HFFc6 (cell line): ENCODE measurements at places on chromosomes 13 and 19.

- H3K27ac ChIP-seq, result no peak overlapping the region
- no peaks in the 10 kb centered on the region for H3K27me3 ChIP-seq
- DNase-seq, result no peak
- peaks cover 42% of the 10 kb centered on the region for H3K36me3 ChIP-seq
- no peaks in the 10 kb centered on the region for H3K4me1 ChIP-seq
Observed at GRCh38 chr19:12379732-12380443, 14.4 kb upstream of the ZNF442 start.

DNA sequence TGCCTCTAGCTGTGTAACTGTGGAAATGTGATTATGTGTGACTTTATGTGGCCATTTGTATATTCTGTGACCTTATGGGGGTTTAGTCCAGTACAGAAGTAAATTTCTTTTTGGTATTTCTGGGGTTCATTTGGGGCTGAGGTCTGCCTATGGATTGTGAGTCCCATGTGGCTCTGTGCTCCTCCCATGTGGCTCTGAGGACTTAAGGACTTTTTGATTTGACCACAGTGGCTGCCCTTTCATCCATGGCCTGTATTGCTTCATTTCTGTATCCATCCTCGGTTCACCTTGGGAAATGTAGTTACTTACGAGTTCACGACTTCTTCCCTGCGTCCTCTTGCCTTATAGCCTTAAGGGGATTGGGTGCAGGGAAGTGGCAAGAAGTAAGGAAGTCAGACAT, 1.0 kb downstream of the ZNF420 start:
- no peaks in the 10 kb centered on the region; the same call in 1 of the 2 replicates for H3K27me3 ChIP-seq
- peaks cover 22% of the 10 kb centered on the region; the same call in 1 of the 2 replicates for H3K4me1 ChIP-seq
- peaks cover 56% of the 10 kb centered on the region for H3K36me3 ChIP-seq
- peak overlapping the region; percentile 97 for H3K4me3 ChIP-seq
- no peak overlapping the region for H3K27ac ChIP-seq

GRCh38 chr19:32688311-32688710, 3.3 kb upstream of the NUDT19 start:
- H3K36me3 ChIP-seq, result peaks cover 8% of the 10 kb centered on the region
- no peak overlapping the region for H3K27ac ChIP-seq
- DNase-seq, result no peak
- no peaks in the 10 kb centered on the region; the same call in 1 of the 2 replicates for H3K27me3 ChIP-seq
- peaks cover 19% of the 10 kb centered on the region for H3K4me1 ChIP-seq
- no peak overlapping the region for H3K4me3 ChIP-seq

DNA sequence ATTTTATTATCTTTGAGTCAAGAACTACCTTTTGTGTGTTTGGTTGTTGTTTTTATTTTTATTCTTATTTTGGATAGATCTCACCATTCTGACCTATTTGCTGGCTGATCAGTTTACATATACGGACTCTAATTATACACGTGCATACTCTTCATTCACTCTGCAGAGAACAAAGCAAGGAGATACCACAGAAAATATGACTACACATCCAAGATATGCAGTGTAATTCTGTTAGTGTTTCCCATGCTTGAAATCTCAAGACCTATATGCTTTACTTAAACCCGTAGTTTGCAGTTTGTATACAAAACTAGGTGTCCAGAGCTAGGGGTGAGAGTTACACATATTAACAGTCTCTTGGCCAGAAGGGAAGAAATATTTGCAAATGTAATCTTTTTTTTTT, 205.5 kb downstream of the DCLK1 start:
- DNase-seq, result no peak
- no peak overlapping the region for H3K27ac ChIP-seq
- H3K36me3 ChIP-seq, result no peaks in the 10 kb centered on the region

GRCh38 chr13:69935043-69935442, 172.6 kb upstream of the ATXN8OS start:
- H3K4me1 ChIP-seq, result no peaks in the 10 kb centered on the region
- no peaks in the 10 kb centered on the region for H3K36me3 ChIP-seq
- no peak for DNase-seq
- no peak overlapping the region for H3K27ac ChIP-seq
- no peak overlapping the region for H3K4me3 ChIP-seq
- H3K27me3 ChIP-seq, result no peaks in the 10 kb centered on the region

DNA sequence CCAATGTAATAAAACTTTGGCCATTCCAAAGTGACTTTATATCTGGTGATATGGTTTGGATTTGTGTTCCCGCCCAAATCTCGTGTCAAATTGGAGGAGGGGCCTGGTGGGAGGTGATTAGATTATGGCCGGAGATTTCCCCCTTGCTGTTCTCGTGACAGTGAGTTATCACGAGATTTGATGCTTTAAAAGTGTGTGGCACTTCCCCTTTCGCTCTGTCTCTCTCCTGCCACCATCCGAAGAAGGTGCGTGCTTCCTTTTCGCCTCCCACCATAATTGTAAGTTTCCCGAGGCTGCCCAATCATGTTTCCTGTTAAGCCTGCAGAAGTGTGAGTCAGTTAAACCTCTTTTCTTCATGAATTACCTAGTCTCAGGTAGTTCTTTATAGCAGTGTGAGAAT, 9.3 kb upstream of the NALCN start:
- no peaks in the 10 kb centered on the region for H3K36me3 ChIP-seq
- no peak overlapping the region for H3K27ac ChIP-seq
- no peak for DNase-seq
- peaks cover 11% of the 10 kb centered on the region for H3K4me1 ChIP-seq
- no peaks in the 10 kb centered on the region for H3K27me3 ChIP-seq

DNA sequence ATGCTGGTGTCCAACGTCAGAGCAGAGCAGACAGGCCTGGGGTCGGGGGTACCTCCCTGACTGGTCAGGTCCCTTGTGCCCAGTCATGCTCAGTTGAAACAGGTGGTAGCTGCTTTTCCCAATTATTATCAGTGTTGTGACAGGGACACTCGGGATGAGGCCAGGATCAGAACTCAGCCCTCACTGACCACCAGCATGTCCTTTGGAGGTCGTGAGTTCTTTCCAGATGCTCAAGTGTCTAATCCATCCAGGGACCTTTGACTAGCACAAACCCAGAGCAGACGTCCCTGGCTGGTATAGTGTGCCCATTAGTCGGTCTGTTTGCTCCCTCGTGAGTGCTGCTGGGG, 22.4 kb downstream of the MAU2 start:
- H3K27me3 ChIP-seq, result no peaks in the 10 kb centered on the region; the same call in 1 of the 2 replicates
- DNase-seq, result no peak
- H3K36me3 ChIP-seq, result peaks cover 18% of the 10 kb centered on the region

- H3K4me3 ChIP-seq, result peak within 1 kb of the TSS; percentile 98
- DNase-seq, result peak; percentile 89
- H3K36me3 ChIP-seq, result peaks cover 41% of the 10 kb centered on the region
- H3K27ac ChIP-seq, result peak within 1 kb of the TSS; percentile 92
- H3K4me1 ChIP-seq, result peaks cover 12% of the 10 kb centered on the region
Observed at GRCh38 chr19:19732579-19733501, at the start of gene ZNF14. TSS of gene ZNF14 (minus strand) at chr19:19733112. CDS start at chr19:19732958, 154 bp downstream.

DNA sequence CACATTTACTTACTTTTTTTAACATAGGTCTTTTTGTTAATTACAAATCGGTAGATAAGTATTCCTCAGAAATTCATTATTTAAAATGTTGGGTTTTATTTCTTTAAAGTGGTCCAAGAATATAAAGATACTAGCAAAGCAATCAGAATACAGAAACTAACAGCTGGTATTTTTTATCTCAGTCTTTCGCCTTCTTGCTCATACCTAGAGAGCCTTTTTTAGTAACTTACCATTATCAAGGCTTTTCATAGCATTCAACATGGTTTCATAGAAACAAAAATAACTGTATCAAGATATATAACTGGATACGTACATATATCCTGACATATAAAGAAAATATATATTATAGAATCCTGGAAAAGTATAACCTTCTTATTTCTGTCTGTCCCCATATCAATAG, 227.8 kb upstream of the MIR17HG start:
- no peak overlapping the region for H3K4me3 ChIP-seq
- no peak for DNase-seq
- H3K36me3 ChIP-seq, result no peaks in the 10 kb centered on the region
- no peaks in the 10 kb centered on the region for H3K4me1 ChIP-seq

GRCh38 chr19:9309139-9309973, at the start of gene ZNF699:
TSS of gene ZNF699 (minus strand) at chr19:9309838. CDS start at chr19:9305119, 4,719 bp downstream.
- peak; percentile 97 for DNase-seq
- peak within 1 kb of the TSS; percentile 96 for H3K27ac ChIP-seq
- peaks cover 38% of the 10 kb centered on the region for H3K36me3 ChIP-seq

GRCh38 chr19:21151460-21151859, 9.6 kb downstream of the ZNF431 start:
- H3K27me3 ChIP-seq, result no peaks in the 10 kb centered on the region; the same call in 1 of the 2 replicates
- no peak for DNase-seq
- H3K4me1 ChIP-seq, result no peaks in the 10 kb centered on the region

DNA sequence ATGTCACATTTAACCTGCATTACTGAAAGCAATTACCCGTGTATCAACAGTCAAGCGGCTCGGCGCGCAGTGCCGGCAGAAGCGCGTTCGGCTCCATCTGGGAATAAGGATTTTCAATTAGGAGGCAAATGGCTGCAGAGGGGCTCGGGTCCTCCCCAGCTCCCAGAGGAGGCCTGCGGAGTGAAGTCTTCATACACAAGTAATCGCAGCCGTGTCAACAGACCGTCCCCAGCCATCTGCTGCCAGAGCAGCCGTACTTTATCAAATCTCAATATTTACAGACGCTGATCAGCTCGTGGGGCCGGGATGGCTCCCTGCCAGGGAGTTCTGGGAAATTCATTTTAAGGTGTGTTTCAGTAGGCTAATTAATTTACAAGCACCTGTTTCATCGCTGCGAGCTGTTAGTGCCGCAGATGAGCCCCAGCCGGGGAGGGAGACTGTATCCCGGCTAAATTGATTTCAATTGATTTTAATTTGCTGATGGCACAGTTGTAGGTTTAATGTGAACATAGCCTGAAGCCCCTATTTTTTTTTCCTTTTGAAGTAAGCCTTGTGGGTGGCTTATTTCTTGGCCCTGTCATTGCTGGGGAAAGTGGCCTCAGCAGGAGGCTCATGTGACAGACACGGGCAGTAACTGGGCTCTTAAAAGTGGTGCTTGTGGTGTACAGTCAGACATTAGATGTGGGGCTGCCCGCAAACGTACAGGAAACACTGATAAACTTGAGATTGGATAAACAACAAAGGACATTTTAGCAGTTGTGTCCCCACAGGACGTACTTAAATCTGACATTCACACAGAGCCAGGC, 252.7 kb downstream of the TEX29 start:
- H3K27ac ChIP-seq, result no peak overlapping the region
- DNase-seq, result no peak
- H3K4me3 ChIP-seq, result no peak overlapping the region
- H3K4me1 ChIP-seq, result no peaks in the 10 kb centered on the region

- peak overlapping the region; percentile 100 for H3K4me3 ChIP-seq
- H3K27me3 ChIP-seq, result peaks cover 7% of the 10 kb centered on the region
- no peak for DNase-seq
- peak overlapping the region; percentile 91 for H3K27ac ChIP-seq
- 0 out of 2 replicates have a peak, but pooled peaks cover 4% of the 10 kb centered on the region for H3K36me3 ChIP-seq
Observed at GRCh38 chr13:78660495-78660857, 1.5 kb upstream of the OBI1 start.

GRCh38 chr13:80074143-80074752, 266.7 kb downstream of the SPRY2 start:
- no peaks in the 10 kb centered on the region for H3K36me3 ChIP-seq
- no peak overlapping the region for H3K4me3 ChIP-seq
- DNase-seq, result no peak
- H3K27ac ChIP-seq, result no peak overlapping the region
- no peaks in the 10 kb centered on the region for H3K27me3 ChIP-seq

DNA sequence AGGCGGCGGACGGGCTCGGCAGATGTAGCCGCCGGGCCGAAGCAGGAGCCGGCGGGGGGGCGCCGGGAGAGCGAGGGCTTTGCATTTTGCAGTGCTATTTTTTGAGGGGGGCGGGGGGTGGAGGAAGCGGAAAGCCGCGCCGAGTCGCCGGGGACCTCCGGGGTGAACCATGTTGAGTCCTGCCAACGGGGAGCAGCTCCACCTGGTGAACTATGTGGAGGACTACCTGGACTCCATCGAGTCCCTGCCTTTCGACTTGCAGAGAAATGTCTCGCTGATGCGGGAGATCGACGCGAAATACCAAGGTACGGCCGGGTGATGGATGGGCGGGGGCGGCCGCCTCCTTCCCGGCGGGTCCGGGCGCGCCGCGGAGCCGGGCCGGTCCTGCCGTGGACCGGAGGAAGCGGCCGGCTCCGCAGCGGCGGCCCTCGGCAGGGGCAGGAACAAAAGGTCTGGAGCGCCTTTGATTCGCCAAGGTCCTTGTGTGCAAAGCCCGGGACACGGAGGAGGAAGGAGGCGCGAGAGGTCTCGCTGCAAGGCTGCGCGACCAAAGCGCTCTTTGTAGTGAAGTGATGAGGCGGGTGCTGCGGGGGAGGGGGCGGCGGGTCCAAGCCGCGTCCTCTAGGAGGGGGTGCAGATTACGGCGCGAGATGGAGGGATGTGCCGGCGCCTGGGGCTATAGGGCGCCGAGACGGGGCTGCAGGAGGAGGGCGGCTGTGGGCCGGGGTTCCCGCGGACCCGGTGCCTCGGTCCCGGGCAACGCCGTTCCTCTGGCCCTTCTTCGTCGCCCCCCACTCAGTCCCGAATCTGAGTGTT, 689 bp downstream of the ING1 start:
- H3K4me1 ChIP-seq, result peaks cover 30% of the 10 kb centered on the region
- H3K27ac ChIP-seq, result peak overlapping the region; percentile 93
- H3K4me3 ChIP-seq, result peak overlapping the region; percentile 94

GRCh38 chr13:103236213-103236612, 170.0 kb upstream of the SLC10A2 start:
- H3K36me3 ChIP-seq, result no peaks in the 10 kb centered on the region
- no peaks in the 10 kb centered on the region for H3K27me3 ChIP-seq
- no peaks in the 10 kb centered on the region for H3K4me1 ChIP-seq
- DNase-seq, result no peak
- H3K4me3 ChIP-seq, result no peak overlapping the region
- no peak overlapping the region for H3K27ac ChIP-seq

GRCh38 chr19:33482476-33482875, 39.1 kb downstream of the PEPD start:
- peaks cover 2% of the 10 kb centered on the region for H3K27me3 ChIP-seq
- DNase-seq, result no peak
- H3K36me3 ChIP-seq, result peaks cover 52% of the 10 kb centered on the region
- H3K4me3 ChIP-seq, result no peak overlapping the region
- H3K4me1 ChIP-seq, result no peaks in the 10 kb centered on the region

- no peaks in the 10 kb centered on the region for H3K4me1 ChIP-seq
- H3K36me3 ChIP-seq, result no peaks in the 10 kb centered on the region
- no peak overlapping the region for H3K4me3 ChIP-seq
- no peak for DNase-seq
- peaks cover 2% of the 10 kb centered on the region; the same call in 1 of the 2 replicates for H3K27me3 ChIP-seq
Observed at GRCh38 chr19:438416-438958, 22.3 kb downstream of the SHC2 start.

DNA sequence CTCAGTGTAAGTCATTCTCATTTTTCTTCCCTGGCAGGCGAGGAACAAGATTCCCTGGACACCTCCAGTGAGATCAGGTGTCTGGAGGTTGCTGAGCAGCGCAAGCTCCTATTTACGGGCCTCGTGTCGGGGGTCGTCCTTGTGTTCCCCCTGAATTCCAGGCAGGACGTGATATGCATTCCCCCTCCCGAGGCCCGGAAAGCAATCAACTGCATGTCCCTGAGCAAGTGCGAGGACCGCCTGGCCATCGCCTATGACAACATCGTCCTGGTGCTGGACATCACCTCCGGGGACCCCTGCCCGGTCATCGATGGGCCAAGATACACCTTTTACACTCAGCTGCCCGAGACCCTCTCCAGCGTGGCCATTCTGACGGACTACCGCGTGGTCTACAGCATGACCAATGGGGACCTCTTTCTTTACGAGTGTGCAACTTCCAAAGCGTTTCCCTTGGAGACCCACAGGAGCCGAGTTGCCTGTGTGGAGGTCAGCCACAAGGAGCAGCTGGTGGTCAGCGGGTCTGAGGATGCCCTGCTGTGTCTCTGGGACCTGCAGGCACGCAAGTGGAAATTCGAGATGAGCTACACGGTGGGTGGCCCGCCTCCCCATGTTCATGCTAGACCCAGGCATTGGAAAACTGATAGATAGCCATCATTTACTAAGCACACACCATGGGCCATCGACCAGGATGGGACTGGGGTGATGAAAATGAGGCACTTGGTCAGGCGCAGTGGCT, 21.5 kb upstream of the SIN3B start:
- no peak for DNase-seq
